ENCODE measurements at places on chromosomes 5 and 9. TPM values are rescaled to one million over a fixed set of nuclear protein-coding genes. Genes with fewer than 3 reads are reported as not detected.

The MYOT gene
- not detected for total RNA-seq

The ALDOB gene
- not detected for total RNA-seq

The IQGAP2 gene
- 92.8 TPM for total RNA-seq

The CYSTM1 gene
- 15.2 TPM for total RNA-seq

The CTSV gene
- 0.17 TPM for total RNA-seq

The FCN2 gene
- total RNA-seq, result not detected

The AQP3 gene
- 163 TPM for total RNA-seq

The ATP6V1G1 gene
- 92.5 TPM for total RNA-seq

The EEIG1 gene
- total RNA-seq, result 175 TPM
